G401 (cell line): ENCODE measurements at places on chromosomes 12 and 14.
A peak's percentile ranks its signal among the peaks of the same experiment; 100 is the strongest.

- DNase-seq, result peak; percentile 90
Observed at GRCh38 chr12:131894313-131894860, at the start of gene ULK1. TSS of gene ULK1 (plus strand) at chr12:131894622. CDS start at chr12:131895002, 380 bp downstream.

DNA sequence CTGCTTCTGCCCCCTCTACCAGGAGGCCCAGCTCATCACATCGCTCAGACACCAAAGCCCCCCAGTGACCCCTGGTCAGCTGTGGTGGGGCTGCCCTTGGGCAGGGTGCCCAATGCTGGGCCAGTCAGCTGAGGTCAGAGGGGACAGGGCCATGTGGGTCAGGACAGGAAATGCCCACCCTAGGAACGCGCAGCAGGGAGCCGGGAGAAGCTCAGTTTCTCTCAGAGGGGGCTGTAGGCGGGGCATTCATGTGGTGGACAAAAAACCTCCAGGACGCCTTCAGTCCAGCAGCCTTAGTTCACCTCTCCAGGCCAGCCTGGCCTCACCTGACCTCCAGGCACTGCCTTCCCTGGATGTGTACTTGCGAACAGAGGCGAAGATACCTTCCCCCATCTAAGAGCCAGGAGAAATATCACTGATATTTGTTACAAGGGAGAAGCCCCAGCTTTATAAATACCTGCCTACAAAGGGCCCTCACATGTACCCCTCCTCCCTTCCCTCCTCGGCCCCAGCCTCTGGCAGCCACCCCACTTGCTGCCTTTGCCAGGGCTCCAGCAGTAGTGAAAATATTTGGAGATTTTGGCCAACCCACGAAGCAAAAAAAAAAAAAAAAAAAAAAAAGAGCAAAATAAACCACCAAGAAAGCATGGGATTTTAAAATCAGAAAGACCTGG lies 41.9 kb upstream of the PLEKHG6 start:
- DNase-seq, result no peak

DNA sequence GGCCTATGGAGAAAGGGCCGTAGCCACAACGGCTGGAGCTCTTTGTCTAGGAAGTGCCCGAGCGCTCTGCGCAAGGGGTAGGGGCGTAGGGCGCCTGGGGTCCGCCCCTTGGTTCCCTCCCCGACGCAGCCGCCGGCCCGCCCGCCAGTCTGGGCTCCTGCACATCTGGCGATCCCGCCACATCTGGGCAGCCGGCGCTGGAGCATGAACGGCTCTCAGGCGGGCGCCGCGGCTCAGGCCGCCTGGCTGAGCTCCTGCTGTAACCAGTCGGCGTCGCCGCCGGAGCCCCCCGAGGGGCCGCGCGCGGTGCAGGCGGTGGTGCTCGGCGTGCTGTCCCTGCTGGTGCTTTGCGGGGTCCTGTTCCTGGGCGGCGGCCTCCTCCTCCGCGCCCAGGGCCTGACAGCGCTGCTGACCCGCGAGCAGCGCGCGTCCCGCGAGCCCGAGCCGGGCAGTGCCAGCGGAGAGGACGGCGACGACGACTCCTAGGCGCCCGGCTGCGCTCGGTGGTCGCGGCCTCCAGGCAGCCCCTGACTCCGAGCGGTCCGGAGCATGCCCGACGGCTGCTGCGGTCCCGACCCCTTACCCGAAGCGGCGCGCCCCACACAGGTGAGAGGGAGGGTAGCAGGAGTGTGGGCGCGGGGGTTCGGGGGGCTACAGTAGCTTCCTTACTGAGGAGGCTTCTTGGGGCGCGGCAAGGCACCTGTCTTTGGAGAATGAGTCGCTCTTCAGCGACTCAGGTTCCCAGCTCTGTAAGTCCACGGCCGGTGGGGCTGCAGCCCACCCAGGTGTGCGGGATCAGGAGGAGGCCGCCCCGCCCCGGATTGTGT lies at the start of gene SMIM41:
Gene SMIM41, plus strand, starts transcription at position 129 of the 827 bp plus-strand sequence. Its CDS starts 76 bp downstream, at position 205.
- DNase-seq, result no peak

DNA sequence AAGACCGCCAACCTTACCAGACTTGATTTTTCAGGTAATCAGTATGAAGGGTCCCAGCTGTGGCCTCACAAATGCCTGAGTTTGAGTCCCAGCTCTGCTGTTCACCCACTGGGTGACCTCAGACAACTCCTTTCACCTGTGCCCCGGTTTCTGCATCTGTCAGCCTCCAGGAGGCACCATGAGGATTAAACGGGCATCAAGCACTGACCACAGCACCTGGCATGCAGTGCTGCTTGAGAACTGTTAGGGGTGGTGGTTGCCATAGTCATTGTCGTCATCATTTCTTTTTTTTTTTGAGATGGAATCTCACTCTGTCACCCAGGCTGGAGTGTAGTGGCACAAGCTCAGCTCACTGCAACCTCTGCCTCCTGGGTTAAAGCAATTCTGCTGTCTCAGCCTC lies 57.9 kb downstream of the PHETA1 start:
- DNase-seq, result no peak

GRCh38 chr12:102540815-102541385 lies 60.5 kb upstream of the IGF1 start:
- DNase-seq, result no peak

DNA sequence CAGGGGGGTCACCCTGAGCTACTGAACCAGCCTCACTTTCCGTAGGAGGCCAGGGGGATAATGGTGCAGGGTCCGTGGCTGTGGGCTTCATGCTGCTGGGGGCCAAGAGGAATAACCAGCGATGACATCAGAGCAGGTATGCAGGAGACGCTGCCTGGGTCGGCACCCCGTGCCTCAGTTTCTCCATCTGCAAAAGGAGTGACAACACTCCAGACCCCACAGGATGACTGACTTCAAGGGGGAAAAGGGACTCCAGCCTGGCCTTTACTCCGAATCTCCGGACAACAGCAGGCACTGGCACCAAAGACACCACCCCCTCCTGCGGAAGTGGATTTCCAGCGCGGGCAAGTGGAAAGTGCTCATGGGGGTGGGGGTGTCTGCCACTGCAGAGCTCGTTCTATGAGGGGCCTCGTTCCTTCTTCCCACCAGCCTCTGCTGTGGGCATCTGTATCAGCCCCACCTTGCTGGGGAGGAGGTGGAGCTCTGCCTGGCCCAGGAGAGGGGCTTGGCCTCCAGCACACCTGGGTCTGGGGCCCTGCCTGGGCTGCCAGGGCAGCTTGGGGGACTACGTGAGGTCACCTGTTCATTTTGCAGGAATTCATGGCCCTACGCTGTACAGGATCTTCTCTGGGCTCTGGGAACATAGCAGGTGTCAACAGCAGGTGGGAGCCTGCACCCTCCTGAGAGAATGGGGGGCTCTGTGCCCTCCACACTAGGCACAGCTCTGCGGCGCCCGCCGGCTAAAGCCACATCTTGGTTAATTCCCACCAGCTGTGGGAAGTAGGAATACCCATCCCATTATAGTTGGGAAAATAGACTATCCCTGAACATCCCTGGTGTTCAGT lies 216.6 kb upstream of the C14orf180 start:
- no peak for DNase-seq

DNA sequence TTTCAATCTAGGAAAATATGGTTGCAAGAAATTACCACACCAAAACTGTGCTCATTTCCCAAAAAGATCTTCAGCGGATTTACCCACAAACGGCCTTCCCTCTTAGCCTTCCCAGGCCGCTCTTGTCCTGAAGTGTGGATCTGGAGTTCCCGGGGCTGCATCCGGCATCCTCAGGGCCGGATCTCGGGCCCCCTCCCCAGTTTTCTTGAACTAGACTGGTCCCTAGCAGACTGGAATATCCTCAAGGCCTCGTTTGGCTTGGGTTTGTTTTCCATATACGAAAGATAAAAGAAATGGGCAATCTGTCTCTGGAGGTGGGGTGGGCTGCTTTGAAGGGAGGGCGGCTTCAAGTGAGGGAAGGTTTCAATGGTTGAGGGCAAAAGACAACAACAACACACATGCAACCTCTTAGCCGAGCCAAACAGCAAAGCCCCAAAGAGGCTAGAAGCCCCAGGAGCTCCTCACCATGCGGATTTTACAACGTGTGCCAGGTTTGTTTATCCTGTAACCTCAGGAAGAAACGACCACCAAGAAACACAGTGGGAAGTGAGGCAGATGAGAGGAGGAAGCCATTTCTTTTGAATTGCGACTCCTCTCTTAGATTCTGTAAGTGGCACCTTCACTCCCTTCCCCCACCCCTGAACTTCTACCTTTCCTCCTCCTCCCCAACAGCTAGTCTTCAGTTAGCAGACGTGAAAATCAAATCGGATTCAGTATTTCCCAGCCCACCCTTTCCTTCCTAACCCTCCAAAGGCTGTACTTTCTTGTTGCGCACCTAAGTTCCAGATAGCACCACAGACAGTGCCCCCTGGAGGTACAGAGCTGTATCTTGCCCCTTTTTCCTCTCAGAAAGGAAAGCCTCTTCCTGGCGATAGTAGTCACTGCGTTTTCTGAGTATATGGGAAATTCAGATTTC lies 2.6 kb downstream of the MYF6 start:
- DNase-seq, result no peak

DNA sequence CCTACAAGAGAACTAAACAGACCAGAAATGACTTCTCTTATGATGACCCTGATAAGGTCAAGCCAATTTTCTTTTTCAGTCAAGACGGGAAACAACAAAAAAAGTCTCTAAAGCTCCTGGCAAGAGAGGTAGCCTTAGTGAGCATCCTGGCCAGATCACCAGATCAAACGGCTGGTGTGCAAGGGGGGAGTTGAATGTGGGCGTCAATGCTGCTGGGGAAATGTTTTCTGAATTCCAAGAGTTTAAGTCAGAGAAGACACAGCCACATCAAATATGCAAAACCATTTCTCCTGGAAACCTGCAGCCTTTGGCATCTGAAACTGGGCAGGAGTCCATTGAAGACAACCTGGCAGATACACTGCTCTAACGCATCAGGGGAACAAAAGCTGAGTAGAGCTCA lies 16.0 kb upstream of the SELPLG start:
- DNase-seq, result peak; percentile 70

DNA sequence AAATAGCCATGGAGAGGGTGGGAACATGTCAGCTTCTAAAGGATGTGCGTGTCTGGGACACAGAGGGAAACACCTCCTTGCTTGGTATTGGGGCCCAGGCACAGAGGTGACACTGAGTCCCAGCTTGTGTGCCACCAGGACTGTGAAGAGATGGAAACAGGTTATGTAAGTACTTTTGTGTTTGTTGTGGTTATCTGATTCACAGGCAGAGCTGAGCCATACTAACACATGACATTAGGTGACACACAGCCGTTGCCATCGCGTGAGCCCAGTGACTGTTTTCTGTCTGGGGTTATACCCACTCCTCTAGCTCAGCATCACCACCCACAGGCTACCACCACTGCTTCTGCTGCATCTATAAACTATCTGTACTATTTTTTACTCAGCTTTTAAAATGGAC lies 12.1 kb upstream of the FLVCR2 start:
- no peak for DNase-seq

- no peak for DNase-seq
Observed at GRCh38 chr14:41225433-41225832, 381.2 kb upstream of the LRFN5 start.

DNA sequence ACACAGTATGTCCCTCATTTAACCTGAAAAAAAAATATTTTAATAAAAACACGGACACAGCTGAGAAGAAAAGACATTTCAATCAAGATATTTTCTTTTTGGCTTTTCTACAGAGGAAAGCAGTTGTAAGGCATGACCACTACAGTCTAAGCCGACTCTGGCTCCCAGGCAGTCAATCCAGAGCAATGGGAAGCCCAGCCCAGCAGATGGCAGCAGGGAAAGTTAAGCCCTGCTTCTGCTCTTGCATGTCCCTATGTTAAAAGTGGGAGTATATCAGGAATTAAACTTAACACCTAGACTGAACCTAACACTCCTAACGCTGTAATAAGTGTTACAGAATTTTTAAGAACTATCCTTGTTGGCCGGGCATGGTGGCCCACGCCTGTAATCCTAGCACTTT lies 19.5 kb upstream of the HAL start:
- DNase-seq, result peak; percentile 19

DNA sequence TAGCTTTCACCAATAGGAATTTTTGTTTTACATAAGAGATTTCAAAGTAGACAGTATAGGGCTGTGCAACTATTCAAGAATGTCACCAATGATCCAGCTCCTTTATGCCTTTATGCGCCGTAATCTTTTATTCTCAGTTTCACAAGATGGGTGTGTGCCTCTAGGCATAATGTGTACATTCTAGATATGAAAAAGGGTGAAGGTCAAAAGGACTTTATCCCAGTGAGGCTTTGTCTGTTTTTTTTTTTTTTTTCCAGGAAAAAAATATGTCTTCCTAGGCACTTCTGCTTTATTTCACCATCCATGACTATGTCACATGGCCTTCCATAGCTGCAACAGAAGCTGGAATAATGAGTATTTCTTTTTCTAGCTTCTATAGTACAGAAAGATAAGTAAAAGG lies 142.3 kb upstream of the IGF1 start:
- DNase-seq, result no peak

DNA sequence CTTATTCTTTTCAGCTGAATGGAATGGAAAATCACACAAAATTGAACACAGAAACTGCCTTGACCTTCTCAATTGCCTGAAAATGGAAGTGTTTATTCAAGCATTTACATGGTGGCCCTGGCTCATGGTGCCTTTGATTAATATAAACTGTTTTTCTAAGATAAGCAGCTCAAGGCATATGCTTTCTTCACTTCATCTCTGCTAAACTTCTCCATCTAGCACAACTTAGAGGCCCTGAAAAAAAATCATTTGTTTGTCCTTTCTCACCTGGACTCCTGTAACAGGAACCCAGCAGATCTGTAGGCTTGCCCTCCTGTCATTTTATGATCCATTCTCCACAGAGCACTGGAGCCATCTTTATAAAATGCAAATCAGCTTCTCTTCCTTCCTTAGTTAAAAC lies 117.5 kb upstream of the KRR1 start:
- no peak for DNase-seq

DNA sequence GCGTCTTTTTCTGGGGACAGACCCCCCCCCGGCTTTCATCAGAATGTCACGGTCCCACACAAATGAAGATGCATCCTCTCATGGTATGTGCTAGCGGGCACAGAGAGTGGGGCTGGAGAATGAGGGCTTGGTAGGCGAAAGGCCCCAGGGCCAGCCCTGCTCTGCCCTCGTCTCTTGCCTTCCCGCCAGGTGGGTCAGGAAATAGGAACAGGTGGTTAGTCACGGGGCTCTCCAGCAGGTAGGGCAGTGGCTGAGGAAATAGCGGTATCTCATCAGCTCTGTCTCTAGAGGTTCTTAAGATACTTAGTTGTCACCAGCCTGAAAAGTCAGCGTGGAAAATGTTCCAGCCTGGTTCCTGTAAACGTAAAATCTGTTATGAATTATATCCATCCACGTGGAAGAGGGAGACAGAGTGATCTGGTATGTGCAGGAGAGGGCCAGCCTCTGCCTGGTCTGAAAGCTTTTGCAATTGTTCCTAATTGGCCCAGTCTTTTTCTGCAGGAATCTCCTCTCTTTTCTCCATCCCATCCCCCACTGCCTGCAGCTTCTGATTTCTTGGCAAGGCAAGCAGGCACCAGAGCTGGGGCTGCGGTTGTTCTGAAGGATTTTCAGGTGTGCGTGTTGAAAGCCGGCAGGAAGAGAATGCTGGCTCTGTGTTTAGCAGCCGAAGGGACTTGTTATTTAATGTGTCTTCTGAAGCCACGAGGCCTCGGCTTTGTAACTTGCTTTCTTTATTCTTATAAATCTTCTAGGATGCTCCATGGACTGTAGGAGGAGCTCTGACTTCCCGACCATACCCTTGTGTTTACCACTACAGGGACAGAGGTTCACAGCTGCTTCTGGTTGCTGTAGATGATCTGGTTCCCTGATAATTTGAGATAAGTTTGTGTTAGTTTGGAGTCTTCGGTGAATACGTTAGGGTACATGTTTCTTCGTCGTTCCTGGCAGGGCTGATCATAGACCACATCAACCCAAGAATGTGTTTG lies 131.1 kb downstream of the CACNA1C start:
- DNase-seq, result peak; percentile 71
